ENCODE measurements at places on chromosomes 13 and 19. TPM values are rescaled to one million over a fixed set of nuclear protein-coding genes. Genes with fewer than 3 reads are reported as not detected.

The TMEM150B gene
- total RNA-seq, result 5.4 TPM

- peak; percentile 44 for DNase-seq
Observed at GRCh38 chr19:34838248-34838647, 65.2 kb upstream of the ZNF599 start.

- no peak for DNase-seq
Observed at GRCh38 chr13:111370570-111371535, 50.4 kb downstream of the TEX29 start.

The ALKBH7 gene
- 37.1 TPM for total RNA-seq

The ATG4D gene
- total RNA-seq, result 14.8 TPM

DNA sequence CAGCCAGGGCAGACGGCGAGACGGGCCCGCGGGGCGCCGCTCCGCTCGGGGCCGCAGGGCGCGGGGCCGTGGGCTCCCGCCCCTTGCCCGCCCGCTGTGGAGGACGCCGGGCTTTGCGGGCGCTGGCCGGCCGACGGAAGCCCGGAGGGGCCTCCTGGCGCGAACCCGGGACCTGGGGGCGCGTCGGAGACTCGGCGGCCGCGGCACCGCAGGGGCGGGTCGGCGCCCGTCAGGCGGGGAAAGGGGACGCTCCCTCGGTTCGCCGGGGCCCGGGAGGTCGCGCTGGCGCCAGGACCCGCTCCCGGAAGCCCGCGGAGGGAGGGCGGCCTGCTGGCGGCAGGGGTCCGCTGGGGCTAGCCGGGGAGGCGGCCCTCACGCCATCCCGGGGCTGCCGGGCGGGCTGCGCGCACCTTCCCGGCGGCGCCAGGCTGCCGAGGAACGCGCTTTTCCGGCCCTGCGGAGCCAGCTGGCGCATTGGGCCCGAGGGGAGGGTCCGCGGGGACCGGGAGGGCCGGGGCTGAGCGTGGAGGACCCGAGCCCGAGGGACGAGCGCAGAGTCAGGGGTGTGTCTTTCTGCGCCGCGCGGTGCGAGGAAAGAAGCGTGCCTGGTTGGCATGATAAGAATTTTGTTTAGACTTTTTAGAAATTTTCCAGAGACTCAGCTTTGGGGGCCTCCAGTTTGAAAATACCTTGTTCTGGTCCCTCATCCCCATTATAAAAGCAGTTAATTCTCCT is 511 bp downstream of the GARRE1 start:
- no peak for DNase-seq

DNA sequence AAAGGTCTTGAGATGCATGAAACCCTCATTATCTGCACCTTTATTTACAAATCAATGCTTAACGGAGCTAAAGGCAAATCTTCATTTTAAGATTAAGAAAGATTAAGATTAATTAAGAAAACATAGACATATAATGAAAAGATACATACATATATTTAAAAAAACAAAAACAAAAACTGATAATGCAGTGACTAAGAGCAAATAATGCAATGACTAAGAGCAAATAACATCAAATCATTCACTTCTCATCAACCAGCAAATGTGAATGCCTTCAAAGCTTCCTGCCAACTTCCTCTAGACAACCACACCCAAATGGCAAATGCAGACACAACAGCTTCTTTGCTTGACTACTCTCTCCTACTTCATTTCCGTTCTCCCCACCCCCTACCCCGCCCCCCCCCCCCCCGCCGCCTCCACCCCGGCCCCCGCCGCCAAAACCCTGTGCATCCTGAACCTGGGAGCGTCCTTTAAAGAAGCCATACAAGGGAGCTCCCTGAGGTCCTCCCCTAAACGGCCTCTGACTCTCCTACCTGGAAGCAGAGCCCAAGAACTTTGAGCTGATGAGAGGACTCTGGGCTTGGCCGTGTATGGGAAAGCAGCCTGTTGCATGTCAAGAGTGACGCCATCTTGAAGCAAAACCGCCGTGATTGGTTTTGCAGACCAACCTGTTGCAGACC is 24.5 kb downstream of the TEX101 start:
- no peak for DNase-seq

DNA sequence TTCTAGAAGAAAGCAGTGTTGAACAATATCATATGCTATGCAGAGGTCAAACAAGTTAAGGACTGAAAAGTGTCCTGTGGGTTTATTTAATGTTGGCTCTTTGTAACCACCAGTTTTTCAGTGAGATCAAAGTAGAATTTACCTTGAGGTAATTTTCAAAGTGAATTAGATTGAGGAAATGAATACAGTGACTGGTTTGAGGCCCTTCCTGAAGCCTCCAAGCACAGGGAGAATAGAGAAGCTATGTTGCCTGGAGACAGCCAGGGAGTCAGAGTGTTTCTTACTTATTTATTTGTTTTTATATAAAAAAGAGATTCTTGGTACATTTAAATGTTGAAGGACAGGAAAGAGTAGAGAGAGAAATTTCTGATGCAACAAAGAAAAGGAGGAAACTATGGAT is 954.3 kb upstream of the SPRY2 start:
- DNase-seq, result no peak

- peak; percentile 51 for DNase-seq
Observed at GRCh38 chr13:27797228-27797624, 4.9 kb downstream of the GSX1 start.

The CDC42EP5 gene
- total RNA-seq, result 25.7 TPM

The IGFL2 gene
- 0.38 TPM for total RNA-seq

DNA sequence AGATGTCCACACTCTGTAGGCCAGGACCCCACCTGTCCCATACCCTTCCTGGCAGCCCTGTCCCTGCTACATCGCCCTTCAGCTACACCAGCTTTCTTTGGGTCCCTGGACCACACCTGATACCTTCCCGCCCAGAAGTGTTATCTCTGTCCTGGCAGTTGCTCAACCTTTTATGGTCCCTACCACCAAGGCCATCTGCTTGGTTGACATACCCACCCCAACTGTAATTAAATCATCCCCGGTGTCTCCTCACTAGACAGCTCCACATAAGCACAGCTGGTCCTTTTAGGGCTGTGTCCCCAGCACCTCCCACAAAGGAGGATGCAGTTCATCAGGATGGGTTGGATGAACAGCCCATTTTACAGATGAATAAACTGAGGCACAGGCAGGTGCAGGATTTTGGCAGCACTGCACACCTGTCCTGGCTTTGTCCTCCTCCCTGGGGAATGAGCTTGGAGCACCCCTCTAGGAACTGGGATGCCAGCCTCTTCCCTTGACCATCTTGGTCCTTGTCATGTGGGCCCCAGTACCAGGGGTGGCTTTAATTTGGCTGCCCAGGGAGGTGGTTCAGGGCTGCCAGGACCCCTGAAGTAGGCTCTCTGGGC is 12.9 kb downstream of the NACC1 start:
- no peak for DNase-seq

DNA sequence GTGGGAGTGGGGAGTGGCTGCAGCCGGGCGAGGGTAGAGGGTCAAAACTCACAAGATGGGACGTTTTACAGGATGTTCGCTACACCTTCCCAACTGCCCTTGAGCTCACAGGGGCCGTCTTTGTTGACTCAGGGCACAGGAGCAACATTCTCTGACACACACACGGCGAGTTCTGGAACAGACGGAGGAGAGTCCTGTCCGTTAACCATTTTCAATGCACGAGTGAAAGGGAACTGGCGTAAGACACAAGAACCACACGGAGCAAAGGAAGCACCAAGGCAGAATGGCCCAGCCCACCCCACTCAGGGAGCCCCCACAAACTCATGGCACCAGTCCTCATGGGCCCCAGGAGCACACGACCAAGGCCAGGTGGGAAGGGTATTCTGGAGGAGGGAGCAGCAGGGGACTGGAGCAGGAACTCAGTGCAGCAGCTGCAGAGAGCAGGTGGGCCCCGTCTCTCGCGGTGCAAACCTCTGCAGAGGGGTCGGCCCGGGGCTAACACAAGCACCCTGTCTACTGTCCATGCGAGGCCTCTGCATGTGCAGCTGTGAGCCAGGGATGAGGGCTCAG is 37.9 kb upstream of the ISYNA1 start:
- DNase-seq, result no peak

The LCP1 gene
- total RNA-seq, result 73.8 TPM

The ABCC4 gene
- 10.5 TPM for total RNA-seq

The GAPDHS gene
- total RNA-seq, result not detected

GRCh38 chr19:14603990-14604387 is 21.1 kb downstream of the CLEC17A start:
- DNase-seq, result no peak

DNA sequence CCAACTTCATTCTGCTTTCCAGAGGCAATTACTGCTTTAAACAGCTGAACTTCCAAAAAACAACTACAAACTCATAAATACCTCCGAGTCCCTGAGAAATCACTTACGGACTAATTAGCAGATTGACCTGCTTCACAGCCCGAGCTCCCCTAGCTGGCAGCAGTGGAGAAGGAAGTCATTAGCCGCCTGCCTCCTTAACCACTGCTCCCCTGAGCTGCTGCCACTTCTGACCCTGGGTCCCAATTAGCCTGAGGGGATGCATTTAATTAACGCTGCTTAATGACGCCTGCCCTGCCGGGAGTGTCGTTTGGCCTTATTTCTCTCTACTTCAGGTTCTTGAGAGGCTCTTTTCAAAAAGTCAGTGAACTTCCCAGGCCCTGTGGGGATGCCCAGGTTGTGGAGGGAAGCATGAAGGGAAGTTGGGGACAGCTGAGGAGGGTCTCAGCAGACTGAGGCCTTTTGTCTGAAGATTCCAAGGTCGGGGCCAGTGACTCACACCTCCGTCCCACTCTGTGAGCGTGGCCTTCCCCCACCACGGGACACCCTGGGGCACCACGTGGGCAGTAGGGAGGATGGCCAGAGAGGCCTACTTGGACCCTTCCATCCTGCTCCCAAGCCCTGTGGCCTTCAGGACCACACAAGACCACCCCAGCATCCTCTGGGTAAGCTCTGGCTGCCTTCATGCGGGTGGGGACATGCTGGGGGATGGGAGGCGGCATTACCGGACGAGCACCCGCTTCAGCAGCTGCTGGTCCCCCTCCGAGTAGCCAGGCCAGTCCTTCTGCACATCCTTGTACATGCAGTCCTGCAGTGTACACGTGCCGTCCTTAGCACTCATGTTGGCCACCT is 19.8 kb upstream of the ISYNA1 start:
- DNase-seq, result no peak

- DNase-seq, result no peak
Observed at GRCh38 chr13:24292481-24292880, 16.9 kb upstream of the C1QTNF9 start.

The TMEM238 gene
- 0.90 TPM for total RNA-seq

DNA sequence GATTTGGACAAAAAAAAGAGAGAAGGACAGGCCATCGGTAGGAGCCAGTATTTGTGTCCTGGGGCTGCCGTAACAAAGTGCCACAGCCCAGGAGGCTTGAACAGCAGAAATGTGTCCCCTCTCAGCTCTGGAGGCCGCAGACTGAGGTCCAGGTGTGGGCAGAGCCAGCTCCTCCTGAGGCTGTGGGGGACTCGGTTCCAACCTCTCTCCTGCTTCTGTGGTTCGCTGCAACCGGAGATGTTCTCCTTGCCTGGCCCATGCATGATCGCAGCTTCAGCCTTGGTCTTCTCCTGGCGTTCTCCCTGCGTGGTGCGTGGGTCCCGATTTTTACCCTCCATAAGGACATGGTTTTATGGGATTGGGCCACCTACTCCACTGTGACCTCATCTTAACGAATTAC is 85.9 kb upstream of the SOX1 start:
- DNase-seq, result no peak

The KRTDAP gene
- total RNA-seq, result not detected

- no peak for DNase-seq
Observed at GRCh38 chr19:17872251-17873001, 681 bp downstream of the SLC5A5 start.

The KLK15 gene
- total RNA-seq, result not detected

- DNase-seq, result no peak
Observed at GRCh38 chr19:45508417-45508860, 1.2 kb downstream of the VASP start.

The GFY gene
- total RNA-seq, result not detected

- DNase-seq, result peak; percentile 31
Observed at GRCh38 chr19:15081911-15082310, at the start of gene OR1I1. Gene OR1I1 (plus strand): TSS chr19:15082211. CDS start chr19:15087066, 4,855 bp downstream.

The OR7C1 gene
- not detected for total RNA-seq
